ENCODE measurements at places on chromosomes 11 and 22.
A peak's percentile ranks its signal among the peaks of the same experiment; 100 is the strongest.

GRCh38 chr22:39574779-39575551, 4.4 kb downstream of the CACNA1I start:
- DNase-seq = no peak

- peak; percentile 3 for DNase-seq
Measured at GRCh38 chr11:18671246-18671645, 27.3 kb upstream of the TMEM86A start.

DNA sequence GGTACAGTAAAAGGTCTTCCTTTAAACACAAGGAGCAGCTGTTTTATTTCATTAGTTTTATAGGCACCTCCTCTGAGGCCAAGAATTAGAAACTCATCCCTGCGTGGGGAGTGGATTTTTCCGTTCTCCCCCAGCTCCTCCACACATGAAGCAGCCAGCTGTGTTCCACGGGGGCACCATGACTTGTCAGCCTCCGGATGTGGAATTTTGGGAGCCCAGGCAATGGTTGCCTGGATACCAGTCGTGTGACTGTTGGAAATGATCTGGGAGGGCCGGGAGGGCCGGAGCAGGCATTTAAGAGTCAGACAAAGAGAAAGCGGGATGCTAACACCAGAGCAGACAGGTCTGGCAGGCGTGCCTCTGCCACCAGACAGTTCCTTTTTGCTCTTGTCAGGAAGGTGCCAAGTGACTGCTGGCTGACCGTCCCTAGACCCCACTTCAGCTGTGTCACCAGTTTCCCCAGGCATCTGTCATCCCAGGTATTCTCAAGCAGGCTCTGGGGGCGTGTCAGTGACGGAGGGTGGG, 15.9 kb upstream of the CDC42EP2 start:
- DNase-seq = no peak

DNA sequence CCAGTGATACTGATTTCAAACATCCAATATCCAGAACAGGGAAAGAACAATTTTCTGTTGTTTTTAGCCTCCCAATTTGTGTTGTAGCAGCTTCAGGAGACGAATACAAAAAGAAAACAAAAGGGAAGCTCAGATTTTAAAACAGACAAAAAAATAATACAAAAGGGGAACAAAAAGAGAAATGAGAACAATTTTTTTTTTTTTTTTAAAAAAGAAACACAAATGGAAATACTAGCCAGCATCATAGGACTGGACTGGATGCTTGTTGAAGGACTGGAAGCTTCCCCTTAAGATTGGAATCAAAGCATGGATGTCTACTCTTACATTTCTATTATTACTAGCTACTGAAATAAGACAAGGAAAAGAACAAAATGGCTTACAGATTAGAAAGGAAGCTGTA, 46.5 kb upstream of the SORL1 start:
- DNase-seq = no peak

GRCh38 chr11:102837156-102837555, 6.3 kb downstream of the MMP3 start:
- DNase-seq = no peak

GRCh38 chr11:28566339-28567089, 458.3 kb downstream of the METTL15 start:
- no peak for DNase-seq

DNA sequence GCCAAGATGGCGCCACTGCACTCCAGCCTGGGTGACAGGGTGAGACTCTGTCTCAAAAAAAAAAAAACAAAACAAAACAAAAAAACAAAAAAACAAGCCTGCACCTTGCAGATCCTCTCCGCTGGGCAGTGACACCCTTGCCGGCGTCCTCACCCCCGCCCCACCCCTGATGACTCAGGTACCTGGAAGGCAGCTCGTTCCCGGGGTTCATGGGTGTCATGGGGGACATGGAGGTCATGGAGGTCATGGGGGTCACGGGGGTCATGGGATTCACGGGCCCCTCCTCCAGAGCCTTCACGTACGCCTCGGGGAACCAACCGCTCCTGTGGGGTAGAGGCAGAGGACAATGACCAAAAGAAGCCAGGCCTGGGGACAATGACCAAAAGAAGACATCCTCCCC, 3.0 kb upstream of the SLC16A8 start:
- no peak for DNase-seq

DNA sequence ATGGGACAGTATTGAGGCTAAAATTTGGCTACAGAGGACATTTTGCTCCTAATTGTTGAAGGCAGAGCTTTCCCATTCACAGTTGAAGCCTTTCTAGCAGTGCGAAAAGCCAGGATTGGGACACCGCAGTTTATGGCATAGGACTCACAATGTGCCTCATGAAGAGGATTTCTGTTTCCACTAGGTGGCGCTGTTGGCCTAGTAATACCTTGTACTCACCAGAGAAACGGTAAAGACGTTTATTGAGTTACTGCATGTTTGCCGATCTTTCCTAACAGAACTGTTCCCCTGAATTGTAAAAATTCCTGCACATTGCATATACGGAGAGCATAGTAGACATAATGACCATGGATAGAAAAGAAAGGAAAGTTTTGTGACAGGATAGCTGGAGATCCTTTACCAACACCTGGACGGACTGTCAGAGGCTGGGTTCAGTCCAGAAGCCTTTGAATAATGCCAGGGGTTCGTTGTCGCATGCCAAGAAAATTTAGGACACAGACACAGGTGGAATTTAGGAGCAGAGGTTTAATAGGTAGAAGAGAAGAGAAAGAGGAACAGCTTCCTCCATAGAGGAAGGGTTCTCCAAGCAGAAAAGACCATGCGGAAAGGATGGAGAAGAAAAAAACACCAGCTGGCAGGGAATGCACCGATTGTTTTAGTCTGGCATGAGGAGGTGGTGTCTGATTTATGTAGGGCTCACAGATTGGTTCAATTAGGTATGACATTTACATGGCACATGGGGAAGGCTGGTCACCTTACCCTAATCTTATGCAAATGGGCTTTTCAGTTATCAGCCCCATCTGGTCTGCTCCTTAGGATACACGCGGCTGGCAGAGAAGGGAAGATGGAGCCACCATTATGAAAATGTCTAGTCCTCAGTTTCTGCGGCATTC, 10.8 kb upstream of the OR51D1 start:
- no peak for DNase-seq

DNA sequence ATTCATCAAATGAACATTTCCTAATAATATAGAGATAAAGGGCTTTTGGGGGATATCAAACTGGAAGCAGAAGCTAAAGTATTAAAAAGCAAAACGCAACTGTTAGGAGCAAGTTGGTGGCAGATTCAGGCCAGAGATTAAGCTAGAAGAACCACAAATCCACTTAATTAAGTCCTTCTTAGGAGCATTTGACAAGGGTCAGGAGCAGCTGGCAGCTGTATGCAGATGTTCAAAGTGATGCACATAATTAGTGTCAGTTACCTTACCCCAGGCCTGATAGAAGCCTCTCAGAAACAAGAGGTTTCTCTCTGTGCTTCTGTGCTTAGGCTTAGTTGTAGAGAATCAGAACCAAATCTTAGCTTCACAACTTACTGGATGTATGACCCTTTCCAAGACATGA, 546.5 kb upstream of the ANO5 start:
- no peak for DNase-seq

- DNase-seq = no peak
Measured at GRCh38 chr11:55658608-55659007, 3.4 kb upstream of the OR4C6 start.

DNA sequence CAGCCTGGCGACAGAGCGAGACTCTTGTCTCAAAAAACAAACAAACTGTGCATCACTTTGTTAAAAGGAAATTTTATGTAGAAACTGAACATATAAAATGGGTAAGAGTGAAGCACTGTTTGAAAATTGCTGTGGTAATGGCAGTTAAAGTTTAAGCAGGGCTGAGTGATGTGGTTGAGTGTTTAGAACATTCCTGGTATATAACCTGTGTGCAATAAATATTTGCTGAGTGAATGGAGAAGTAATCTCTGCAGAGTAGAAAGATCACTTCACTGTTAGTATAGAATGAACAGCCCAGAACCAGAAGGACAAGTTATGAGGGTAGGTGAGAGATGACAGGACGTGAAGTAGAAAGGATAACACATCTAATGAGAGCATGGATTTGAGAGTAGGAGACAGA, 27.3 kb downstream of the CECR2 start:
- no peak for DNase-seq

DNA sequence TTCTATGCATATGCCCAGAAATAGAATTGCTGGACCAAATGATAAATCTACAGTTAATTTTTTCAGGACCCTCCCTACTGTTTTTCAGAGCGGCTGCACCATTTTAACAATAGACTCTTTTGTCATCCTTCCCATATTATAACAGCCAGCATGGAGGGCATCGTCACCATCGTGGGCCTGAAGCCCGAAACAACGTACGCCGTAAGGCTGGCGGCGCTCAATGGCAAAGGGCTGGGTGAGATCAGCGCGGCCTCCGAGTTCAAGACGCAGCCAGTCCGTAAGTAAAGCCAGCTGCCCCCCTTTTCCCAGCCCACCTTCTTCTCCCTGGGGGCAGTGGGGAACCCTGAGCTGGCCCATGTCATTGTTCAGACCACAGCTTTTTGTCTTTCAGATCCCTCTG, 79.5 kb upstream of the TTC12 start:
- no peak for DNase-seq

- DNase-seq = no peak
Measured at GRCh38 chr22:25484521-25485315, 79.8 kb upstream of the GRK3 start.

- DNase-seq = no peak
Measured at GRCh38 chr11:103228807-103229206, 119.6 kb downstream of the DYNC2H1 start.

DNA sequence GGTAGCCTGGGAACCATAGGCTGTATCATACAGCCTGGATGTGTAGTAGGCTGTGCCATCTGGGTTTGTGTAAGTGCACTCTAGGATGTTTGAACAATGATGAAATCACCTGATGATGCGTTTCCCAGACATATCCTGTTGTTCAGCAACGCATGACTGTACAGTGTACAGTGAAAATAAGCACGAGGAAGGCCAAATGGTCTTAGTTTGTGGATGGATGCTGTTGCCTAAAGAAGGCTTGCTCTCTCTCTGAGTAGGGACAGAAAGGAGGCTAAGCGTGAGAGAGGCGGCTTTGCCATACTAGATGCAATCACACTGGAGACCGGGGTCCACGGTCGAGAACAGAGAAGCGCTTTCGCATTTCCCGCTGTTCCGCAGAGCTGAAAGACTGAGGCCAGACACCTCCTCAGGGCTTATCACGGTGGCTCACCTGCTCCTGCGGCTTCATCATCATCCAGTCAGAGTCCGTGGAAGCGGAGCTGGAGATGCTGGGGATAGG, 27.6 kb upstream of the APLP2 start:
- no peak for DNase-seq

DNA sequence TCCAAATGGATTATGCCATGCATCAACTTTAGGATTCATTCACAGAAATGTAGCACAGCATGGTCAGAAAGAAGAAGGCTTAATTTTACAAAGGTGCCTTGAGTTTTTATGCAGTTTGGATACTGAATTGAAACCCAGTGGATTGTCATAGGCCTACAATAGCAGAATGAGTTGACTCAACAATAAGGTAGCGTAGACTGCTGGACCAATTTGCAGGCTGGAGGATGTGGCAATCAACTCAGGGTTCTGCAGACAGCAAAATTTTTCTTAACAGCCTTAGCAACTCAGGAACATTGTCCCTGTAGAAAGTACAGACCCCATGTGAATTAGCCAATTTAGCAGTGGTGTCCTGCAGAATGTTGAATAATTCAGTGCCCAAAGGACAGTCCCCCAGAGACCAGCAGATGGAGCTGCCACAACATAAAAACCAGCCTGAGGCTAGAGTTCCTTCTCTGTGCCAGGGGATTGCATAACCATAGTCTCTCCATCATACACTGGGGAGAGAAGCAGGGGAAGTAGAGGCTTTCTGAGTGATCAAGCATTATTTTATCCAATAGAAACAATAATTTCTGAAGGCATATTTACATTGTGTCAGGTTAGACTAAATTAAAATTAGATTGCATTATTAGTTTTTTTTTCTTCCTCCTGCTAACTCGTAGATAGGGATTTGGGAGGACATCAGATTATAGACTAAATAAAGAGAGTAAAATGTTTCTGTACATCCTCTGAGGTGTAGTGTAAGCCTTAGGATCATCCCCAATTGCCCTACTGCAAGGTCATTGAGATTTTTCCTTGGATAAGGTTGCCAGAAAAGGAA, 20.3 kb upstream of the MRPL17 start:
- DNase-seq = no peak

DNA sequence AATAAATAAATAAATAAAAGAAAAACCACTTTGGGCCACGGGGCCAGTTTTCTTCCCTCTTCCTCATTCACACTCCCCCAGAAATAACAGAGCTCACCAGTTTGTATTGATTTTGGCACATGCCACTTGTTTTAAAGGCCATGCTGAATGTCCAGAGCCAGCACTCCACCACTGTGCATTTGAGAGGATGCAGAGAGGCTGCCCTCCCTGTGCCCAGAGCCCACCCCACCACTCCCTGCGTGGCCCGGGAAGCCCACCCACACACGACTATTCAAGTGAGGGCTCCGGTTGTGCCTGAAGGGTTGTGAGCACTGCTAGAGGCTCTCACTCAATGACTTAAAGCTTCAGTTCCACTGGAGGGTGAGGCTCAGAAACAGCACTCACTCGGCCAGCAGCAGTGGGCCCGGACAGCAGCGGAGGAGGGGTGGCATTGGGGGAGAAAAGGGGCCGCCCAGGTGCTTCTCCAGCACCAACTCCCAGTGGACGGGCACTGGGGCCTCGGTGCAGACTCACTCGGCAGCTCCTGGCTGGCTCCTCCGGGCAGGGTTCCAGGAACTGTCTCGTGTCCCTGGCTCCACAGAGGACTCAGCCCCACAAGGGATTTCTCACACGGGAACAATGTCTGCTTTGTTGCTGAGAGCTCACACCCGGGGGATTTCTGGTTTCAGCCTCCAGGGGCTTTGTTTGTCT, 112.7 kb downstream of the SHANK2 start:
- no peak for DNase-seq

DNA sequence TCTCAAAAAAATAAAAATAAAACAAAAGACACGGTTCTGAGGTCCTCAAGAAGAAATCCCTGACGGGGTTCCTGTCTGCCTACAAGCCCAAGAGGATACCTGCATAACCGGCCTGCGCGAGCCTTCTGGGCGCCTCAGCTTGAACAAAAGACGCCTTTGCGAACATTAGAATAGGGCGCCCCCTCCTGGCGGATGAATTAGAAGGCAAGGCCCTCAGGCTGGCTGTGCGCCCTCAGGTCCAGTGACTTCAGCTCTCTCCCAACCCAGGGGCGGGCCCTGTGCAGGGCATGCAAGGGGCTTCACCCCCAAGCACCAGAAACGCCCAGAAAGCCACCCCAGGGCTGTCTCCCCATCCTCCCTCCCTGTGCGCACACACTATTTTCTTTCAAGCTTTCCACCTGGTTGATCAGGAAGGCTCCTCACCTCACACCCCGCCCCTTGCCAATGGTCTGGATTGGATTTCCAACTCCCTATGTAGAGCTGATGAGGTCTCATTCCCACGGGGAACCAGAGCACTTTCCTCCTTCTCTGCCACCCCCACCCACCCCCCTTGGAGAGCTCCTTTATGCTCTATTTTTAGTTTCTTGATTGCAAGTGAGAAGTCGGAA, 273.3 kb downstream of the BUD13 start:
- no peak for DNase-seq

All from activated naive CD8-positive, alpha-beta T cell treated with anti-CD3 and anti-CD28 coated beads, Interleukin-2, amount 50 U/mL, for 16 hours (primary cell).